ENCODE measurements at places on chromosomes 5 and 9.

DNA sequence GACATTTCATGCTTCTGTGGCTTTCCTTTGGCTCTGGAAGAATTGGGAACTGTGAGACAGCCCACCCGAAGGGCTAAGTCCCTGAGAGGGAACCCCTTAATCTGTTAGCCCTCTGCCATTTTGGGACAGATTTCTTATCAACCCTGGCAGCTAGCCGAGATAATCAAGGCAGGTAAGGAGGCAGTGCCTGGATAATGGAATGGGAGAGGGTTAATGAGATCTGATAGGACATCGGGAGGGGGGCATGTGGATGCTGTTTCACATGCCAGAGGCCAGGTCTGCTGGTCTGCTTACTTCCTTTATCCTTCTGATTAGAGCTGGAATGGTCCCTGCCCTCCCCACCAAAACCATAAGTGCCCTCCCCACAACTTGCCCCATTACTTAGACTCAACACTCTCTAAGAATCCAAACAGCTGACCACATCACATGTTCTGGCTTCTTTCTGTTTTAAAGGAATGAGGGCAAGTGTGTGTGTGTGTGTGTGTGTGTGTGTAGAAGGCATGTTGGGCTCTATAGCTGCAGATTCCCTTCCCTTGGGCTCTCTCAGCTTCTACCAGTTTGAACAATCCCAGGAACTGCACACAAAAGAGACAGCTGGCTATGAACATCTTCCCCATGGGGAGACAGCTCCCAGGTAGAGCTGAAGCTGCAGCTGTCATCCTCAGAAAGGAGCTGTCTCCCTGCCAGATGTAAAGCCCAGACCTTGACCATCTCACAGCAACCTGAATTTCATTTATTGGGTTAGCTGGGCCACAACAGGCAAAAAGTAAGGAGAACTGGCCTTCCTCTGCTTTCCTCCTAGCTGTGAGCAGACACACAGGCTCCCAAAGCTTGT is 221.3 kb downstream of the PIK3R1 start:
- no peak for DNase-seq

DNA sequence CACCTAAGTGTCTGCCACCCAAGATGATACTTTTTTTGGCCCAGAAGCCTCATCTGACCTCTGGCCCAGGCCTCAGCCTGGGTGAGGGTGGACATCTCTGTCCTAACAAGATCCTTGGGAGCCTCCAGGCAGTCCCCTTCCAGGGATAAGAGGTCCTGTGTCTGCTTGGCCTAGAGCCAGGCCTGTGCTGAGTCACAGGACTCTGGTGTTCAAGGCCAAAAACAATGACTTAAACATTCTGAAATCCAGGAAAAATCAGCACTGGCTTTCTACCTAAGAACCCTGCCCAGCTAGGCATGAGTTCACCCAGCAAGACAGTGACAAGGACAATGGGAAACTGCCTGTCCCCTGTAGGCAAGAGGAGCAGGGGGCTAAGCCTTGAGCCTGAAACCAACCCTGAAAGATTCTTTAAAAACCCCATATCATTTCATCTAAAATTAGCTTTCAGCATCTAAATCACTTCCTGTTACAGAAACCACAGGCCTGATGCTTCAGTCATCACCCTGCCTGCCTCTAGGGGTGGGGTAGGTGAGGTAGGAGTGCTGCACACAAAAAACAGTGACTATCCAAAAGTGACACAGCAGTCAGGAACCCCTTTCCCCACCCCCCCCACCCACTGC is 29.9 kb downstream of the CSF2 start:
- DNase-seq: no peak

DNA sequence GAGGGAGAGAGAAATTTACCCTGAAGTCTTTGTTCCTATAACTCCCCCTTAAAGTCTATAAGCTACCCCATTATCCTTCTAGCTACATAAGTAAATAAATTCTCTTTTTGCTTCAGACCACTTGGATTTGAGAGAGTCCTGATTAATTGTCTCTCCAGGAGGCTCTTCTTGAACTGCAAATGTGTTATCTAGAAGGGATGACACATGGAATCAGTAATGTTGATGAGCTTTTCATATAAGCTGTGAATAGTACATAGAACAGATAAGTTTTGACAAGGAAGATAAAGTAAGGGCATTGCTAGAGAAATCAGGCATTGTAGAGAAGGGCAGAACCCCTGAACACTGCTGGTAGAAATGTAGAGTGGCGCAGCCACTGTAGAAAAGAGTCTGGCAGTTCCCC is 42.5 kb upstream of the GNPDA1 start:
- DNase-seq: no peak

GRCh38 chr5:108567429-108567828 is 180.3 kb upstream of the FER start:
- no peak for DNase-seq

DNA sequence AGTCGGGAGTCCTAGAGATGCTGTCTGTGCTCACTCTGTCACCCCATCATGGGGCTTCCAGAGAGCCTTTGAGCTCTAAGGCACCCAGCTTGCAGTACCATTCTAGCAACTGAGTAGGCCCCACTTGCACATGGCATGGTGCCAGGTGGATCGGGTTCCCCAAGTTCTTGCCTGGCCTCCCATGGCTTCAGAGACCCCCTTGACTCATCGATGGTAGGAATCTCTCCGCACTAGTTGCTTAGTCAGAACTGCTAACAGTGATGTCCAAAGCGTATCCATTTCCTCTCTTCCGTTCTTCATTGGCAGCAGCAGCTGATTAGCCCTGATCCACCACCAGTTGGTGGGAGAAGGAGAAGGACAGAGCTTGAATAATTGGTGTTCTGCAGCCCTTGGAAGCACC is 70.3 kb upstream of the RARS1 start:
- no peak for DNase-seq

DNA sequence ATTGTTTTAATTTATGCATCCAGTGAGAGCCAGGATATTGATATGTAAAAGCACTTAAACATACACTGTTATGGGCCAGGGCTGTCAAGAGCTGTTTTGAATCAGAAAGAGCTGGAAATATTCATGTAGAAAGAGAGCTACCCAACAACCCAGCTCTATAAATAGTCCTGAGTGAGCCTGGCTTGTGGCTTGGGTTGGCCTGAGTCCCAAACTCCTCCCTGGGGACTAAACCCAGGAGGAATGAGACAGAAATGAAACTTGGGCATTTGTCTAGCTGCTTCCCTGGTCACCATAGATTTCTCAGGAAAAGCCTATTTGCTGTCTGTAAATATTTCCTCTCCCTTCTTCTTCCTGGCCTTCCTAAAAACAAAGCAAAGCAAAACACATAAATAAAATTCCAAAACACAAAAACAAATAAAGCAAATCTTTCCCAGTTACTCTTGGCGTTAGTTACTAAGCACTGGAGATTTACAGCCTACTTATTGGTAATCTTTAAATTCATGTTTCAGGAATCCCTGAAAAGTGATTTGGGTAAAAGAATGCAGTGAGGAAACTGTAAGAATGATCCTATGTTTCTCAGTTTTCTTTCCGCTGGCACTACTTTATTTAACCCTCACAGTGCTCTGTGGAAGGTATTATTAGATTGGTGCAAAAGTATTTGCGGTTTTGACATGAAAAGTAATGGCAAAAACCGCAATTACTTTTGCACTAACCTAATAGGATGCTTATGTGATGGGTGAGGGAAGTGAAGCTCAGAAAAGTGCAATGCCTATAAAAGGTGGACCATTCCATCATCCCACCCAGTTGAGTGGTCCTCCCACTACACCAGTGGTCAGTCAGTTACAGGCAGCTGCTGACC is 111.8 kb downstream of the CARTPT start:
- DNase-seq: no peak

GRCh38 chr9:75644649-75645048 is 245.8 kb upstream of the PCSK5 start:
- DNase-seq: no peak

DNA sequence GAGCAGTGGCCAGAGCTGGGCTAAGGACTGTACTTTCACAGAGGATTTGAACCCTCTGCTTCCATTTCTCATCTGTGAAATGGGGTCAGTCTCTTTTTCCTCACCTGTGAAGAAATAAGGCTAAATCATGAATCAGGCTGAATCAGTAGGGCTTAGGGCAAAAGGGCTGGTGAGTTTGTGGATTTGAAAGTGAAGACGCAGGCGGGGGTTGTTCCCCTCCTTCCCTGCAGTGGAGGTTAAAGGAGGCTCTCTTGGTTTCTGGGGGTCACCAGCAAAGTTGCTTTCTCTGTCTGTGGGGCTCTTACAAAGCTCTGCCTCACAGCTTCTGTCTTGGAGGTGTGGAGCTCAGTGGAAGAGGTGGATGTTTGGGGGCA is 17.6 kb upstream of the NDST1 start:
- no peak for DNase-seq

DNA sequence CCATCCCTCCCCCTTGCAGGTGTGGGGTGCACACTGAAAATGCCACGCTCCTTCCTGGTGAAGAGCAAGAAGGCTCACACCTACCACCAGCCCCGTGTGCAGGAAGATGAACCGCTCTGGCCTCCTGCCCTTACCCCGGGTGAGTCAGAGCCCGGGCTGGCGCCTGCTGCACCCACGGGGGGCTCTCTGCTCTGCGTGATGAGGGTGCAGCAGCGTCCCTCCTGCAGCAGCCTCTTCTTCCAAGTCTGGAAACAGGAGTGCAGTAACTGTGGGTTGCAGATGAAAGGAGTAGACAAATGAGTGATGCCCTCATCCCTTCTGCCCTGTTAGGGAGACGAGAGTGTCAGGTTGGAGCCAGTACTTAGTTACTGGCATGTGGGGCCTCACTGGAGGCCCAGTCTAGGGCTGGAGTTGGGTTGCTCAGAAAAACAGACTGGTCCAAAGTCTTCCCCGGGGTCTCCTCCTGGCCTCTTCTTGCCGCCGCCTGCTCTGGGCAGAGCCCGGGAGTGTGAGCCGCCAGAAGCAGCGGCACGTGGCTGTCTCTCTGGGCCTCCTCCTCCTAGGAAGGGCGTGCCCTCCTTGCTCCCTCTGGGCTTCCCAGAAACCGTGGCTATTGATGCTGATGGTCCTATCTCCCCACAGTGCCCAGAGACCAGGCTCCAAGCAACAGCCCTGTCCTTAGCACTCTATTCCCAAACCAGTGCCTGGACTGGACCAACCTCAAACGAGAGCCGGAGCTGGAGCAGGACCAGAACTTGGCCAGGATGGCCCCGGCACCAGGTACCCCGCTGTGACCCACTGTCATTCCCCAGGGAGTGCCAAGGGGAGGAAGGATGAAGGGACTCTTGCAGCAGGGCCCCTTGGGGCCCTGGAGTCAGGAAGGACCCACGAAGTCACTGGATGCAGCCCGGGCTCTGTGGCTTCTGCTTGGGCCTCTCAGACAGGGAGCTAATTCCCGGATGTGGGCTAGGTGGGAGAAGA is 8.4 kb downstream of the GFI1B start:
- DNase-seq: no peak

GRCh38 chr5:119951330-119951934 is 322.1 kb downstream of the FAM170A start:
- no peak for DNase-seq

- no peak for DNase-seq
These were observed 54.8 kb downstream of the NEK6 start for GRCh38 chr9:124312290-124313265.

DNA sequence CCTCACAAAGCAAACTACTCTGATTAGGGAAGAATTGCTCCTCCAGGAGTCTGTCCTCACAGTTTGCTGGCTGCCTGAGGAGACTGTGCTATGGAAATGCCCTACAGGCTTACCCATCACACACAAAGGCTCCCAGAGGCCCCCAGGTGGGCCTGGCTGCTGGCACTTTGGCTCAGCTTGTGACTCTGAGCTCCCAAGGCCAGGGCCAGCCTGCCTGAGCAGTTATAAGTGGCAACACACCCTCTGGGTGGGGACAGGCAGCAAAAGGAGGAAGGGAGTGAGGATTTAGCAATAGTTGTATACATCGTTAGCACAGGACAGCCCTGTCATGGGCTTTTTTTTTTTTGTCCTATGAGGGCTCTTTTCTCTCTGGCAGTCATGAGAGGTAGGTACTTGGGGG is 103.5 kb downstream of the DAPK1 start:
- DNase-seq: no peak

DNA sequence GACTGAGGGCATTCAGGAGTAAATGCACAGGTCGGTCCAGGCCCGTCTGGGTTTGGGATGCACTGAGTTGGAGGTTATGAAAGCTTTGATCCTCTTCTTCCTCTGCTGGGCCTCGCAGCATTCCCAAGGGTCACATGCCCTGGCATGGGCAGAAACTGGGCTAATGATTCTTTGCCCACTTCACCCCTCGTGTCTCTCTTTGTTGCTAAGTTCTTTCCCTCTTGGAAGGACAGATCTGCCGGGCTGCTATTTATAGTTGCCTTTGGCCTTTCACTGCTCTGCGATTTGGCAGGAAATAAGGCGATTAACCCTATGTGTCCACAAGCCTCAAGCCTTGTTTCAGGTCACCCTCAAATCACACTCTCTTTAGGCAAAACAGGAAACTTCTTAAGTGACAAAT is 66.9 kb downstream of the ENTREP1 start:
- DNase-seq: no peak

GRCh38 chr9:86938780-86939179 is 8.5 kb downstream of the GAS1 start:
- no peak for DNase-seq

- DNase-seq: no peak
These were observed 547.5 kb downstream of the ELAVL2 start for GRCh38 chr9:23278561-23278960.

- no peak for DNase-seq
These were observed 7.8 kb downstream of the RAI14 start for GRCh38 chr5:34663771-34664496.

DNA sequence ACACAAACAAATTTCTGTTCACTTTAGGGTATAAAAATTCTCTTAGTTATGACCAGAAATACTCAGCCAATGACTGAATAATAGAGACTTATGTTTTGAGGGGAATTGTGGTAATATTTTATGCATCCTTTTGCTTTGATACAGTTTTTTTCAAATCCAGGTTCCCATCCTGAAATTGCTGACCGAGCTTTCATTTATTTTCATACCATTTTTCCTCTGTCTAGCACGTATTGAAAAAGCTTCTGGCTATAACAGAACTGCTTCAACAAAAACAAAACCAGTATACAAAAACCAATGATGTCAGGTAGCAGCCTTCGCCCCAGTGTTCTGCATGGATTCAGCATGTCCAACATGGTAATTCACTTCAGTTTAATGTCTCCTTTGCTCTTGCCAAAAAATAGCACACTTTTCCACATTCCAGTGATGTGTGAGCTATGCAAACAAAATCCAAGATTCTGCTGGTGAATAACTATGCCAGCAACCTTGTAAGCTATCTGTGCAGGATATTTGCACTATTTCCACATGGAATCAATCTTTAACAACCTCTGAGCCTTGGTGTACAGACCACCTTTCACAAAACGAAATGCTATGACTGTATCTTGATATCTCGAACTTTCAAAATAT is 22.0 kb downstream of the CCNH start:
- no peak for DNase-seq

Measured in stimulated activated CD8-positive, alpha-beta memory T cell treated with anti-CD3 and anti-CD28 coated beads, Interleukin-2, amount 100 ng/mL, for 48 hours (primary cell).